Mesendoderm (in vitro differentiated cells): ENCODE measurements at places on chromosomes 4 and X.

- DNase-seq, result no peak
These were observed 289.6 kb downstream of the ZIC3 start for GRCh38 chrX:137855490-137855889.

DNA sequence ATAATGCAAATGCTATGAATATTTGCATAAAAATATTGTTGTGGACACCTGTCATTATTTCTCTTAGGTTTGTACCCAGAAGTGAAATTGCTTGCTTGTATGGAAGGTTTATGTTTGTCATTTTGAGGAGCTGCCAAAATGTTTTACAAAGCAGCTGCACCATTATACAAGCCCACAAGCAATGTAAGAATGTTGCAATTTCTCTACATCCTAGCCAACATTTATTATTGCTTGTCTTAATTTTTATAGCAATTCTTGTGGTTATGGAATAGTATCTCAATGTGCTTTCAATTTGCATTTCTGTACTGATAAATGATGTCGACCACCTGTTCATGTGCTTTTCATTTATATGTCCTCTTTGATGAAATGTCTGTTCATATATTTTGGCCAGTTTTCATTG lies 18.7 kb upstream of the RBMX start:
- no peak for DNase-seq

DNA sequence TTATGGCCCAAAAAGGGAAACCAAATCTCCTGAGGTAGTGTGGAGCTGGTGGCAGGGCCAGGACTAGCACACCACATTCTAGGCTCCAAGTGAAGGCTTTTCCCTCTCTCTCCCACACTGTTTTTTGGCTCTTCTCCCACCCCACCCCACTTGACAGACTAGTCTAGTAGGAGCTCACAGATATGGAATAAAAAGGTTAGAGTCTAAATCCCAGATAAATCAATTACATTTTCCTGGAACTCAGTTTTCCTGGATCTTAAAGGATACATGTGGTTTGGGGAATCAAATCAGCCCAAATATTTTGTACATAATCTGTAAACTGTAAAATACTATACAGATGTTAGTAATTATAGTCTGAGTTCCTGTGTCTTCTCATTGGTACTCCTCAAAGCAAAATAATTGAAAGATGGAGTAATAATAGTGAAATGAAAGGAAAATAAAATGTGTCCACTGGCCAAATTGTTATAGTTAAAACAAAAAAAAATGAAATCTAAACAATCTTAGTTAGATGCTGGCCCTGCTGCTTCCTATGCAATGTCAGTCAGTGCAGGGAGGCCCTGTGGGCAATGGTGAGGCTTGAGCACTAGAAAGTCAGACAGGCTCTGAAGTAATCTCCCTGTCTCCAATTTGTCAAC lies 370.4 kb upstream of the CPEB2 start:
- no peak for DNase-seq

GRCh38 chr4:28682847-28683246 lies 1822.2 kb downstream of the STIM2 start:
- DNase-seq, result peak; percentile 73

- no peak for DNase-seq
These were observed 5.4 kb upstream of the TRPC3 start for GRCh38 chr4:121957266-121957665.

- peak; percentile 79 for DNase-seq
These were observed 158.5 kb downstream of the NSUN7 start for GRCh38 chr4:40908297-40908696.

DNA sequence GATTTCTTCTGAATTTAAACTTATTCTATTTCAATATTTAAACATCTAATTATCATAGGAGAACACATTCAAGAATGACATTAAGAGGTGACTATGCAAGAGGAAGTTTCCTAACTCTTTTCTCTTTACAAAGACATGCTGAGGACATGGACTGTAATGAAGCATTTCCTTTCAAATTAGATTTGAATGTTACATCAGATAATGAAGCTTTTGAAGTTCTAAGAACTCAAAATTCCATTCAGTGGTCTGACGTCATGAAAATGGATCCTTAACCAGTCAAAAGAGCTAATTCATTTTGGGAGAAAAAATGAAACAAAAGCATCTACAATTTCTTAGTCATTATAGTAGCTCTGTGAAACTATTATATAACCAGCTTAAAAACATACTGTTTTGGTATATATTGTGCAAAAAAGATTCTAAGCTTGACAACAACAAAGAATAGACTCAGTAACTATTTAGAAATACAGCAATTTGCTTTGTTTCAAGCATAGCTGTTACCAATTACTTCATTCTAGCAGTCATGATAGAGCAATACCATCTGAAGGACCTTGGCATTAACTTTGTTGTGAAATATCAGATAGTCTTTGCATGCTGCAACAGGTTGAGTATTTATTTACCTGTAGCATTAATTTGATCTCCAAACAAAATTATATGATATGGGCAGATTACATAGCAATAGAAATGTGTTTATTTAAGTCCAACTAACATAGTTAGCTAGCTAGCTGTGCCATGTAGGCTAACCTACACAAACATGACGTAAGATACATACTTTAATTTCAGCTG lies 13.7 kb upstream of the DTHD1 start:
- no peak for DNase-seq

- DNase-seq, result no peak
These were observed 80.0 kb downstream of the GLRA3 start for GRCh38 chr4:174749091-174749490.

DNA sequence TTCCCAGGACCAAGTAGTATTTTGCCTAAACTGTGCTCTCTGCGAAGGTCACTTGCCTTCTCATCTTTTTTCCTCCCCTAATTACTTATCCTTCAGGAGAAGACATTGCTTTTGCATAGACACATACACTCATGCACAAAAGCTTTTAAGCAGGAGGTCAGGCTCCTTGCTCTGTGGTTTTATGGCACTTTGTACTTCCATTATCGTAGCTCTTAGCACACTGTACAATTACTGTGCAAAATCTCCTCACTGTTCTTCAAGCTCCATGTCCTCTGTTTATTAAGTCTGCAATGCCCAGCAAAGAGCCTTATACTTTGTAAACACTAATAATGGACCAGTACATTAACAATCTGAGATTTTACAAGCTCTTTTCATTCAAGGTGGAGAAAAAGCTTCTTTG lies 188.4 kb upstream of the GNPDA2 start:
- no peak for DNase-seq

DNA sequence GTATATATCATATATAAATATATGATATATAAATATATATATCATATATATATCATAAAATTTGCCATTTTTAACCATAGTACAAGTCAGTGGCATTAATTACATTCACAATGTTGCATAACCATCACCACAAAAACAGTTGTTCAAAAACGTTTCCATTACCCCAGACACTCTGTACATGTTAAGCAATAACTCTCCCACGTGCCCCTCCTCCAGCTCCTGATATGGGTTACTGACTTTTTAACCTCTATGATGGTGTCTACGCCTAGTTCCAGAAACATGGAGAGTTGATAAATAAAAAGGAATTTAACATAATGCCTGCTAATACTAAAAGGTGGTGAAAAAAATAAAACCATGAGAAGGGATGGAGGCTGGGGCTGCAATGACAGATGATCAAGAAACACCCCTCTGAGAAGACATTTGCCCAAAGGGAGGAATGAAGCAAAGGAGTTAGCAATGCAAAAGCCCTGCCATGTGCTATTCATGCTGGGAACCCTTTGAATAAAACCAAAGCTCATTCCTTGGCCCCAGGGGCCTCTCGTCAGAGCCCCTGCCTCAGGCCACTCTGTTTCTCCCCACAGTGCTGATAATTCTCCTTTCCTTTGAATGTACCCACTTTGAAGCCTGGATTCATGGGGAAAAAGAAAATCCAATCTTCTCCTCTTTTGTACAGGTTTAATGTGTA lies 144.3 kb downstream of the NWD2 start:
- DNase-seq, result peak; percentile 69

- no peak for DNase-seq
These were observed 76.2 kb upstream of the IL2 start for GRCh38 chr4:122532766-122533165.

GRCh38 chr4:99144070-99144469 lies at the start of gene ADH4:
Gene ADH4, minus strand, starts transcription at chr4:99144297. Its CDS starts 75 bp downstream, at chr4:99144222.
- DNase-seq, result no peak

- no peak for DNase-seq
These were observed 19.0 kb downstream of the QDPR start for GRCh38 chr4:17492876-17493275.

DNA sequence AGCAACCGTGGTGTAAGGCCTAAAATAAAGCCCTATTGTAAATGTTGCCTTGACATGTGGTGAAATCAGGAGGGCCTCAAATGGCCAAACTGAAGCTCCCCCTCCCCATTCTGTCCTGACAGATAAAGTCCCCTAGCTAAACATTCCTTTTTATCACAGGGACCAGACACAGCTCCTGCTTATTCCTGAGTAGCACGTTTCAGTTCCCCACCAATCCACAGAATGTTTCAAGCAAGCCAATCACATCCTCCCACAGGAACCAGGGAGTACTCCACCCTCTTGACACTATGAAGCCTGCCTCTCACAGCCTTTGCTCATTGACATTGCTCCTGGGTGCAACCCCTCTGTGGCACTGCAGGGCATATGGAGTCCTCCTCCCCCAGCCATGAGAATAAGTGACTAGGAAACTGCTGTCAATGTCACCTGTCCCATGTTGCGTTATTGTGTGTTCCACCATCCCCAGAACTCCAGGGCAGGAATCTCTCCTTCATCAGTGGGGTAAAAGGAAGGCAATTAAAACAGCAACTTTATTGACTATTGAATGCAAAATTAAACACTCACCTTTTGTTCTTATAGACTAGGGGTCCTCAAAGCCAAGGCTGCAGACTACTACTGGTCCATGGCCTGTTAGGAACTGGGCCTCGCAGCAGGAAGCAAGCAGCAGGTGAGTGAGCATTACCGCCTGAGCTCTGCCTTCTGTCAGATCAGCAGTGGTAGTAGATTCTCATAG lies 128.1 kb downstream of the COL25A1 start:
- peak; percentile 64 for DNase-seq

DNA sequence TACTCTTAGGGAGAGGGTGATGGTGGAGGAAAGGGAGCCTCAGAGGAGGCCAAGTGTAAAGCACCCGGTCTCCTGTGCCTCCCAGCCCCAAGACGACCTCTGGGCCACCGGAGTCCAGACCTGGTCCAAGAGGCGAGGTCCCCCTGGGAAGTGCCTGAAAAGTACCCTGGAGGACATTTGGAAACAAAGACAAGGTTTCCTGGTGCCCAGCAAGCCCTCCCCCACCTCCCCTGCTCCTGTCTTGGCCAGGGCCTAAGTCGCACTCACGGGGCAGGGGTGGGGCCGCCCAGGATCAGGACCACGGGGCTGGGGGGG lies 532 bp upstream of the SH3BP2 start:
- no peak for DNase-seq

GRCh38 chrX:68947882-68948605 lies 119.2 kb downstream of the EFNB1 start:
- DNase-seq, result no peak

DNA sequence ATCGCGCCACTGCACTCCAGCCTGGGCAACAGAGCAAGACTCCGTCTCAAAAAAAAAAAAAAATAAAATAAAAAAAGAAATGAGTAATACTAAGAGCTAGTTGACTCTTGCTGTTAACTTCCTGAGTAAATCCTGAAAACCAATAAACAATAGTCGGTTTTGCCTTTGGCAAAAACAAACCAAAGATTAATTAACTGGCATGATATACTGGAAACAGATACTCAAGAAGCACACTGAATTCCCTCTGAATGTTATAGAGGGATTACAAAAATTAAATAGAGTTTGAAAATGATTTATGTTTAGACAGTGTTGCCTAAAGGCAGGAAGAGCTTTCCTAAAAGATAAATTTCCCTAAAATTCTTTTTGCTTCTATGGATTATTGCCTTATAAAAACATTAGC lies 1702.3 kb downstream of the STIM2 start:
- no peak for DNase-seq

- DNase-seq, result no peak
These were observed 120.3 kb downstream of the EFHC2 start for GRCh38 chrX:44223150-44223549.

GRCh38 chr4:112982680-112983079 lies 66.8 kb upstream of the ANK2 start:
- no peak for DNase-seq

DNA sequence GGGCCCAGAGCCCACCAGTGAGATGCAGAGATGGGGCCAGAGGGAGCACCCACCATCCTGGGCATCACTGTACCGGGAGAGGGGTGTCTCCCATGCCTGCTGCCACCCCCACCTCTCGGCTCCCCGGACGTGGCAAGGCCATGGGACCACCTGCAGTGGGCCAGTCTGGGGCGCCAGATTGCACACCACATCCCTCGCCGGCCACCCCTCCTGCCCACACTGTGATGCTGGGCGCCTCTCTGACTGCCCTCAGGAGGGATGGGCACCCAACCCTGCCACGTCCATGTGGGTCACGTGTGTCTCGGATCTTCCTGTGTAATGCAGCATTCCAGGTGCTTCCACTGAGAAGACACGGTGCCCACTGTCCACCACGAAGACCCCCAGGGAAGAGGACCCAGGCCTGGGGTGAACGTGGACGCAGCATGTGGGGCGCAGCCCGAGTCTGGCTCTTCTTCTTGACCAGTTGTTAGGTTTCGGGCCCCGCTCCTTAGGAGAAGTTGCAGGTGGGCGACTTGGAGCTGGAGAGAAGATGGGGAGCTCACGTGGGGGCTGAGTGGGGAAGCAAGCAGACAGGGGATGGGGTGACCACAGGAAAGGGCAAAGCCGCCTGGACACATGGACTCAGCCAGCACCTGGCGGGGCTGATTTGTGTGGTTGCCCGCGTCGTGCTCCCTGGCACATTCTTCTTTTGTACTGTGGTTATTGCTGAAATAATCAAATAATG lies 47.7 kb downstream of the ZFYVE28 start:
- no peak for DNase-seq

DNA sequence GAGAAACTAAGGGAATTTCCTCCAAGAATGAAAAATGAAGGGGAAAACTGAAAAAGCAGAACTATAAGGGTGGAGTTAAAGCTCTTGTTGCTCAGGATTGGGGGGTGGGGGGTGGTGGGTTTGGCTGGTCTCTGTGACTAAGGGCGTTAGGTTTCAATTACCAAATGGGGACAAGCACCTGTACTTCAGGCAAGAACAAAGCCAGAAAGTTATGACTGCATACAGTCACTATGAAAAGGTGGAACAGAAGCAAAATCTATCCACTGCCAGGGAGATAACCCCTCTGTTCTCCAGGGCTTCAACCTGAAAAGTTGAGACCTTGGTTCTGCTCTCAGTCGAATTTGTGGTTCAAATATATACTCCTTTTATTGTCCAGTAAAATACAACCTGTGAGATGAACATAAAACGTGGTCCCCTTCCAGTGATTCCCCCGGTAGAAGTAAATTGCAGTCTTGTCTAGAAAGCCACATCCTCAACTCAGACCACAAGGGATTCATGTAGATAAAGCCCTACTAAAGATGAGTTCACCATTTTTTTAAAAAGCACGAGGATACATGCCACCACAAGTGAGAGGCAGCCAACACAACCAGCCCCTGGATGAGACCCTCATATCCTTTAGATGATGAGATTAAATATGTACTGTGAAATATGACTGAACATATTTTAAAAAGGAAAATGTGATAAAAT lies 257.1 kb upstream of the RPS6KA3 start:
- no peak for DNase-seq

- peak; percentile 51 for DNase-seq
These were observed 149.8 kb downstream of the GBA3 start for GRCh38 chr4:22842360-22843018.
